ENCODE measurements at places on chromosomes 6 and 20. TPM values are rescaled to one million over a fixed set of nuclear protein-coding genes. Genes with fewer than 3 reads are reported as not detected.
A peak's percentile ranks its signal among the peaks of the same experiment; 100 is the strongest.

Gene ZBTB12
- 2.5 TPM for polyA plus RNA-seq

Gene COL21A1
- 1.6 TPM for polyA plus RNA-seq

- peak; percentile 36 for DNase-seq
Measured at GRCh38 chr20:37504404-37505096, 16.5 kb upstream of the NNAT start.

DNA sequence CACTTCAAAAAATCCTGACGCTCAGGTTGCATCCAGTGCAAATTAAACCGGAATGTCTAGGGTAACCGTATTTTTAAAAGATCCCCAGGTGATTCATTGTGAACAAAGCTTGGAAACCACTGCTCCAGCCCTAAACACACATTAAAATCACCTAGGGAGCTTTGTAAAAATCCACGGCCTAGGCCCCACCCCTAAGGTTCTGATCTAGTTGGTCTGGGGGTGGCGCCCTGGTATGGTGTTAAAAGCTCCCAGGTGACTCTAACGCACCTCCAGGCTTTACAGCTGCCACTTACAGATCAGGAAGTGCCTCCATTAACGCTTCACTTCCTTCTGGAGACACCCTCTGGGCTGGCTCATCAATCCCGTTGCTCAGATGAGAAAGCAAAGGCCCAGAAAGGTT lies 92.2 kb downstream of the GRM4 start:
- DNase-seq: no peak

- no peak for DNase-seq
Measured at GRCh38 chr6:44849806-44850205, 462.3 kb downstream of the CDC5L start.

Gene MMS22L
- 1.7 TPM for polyA plus RNA-seq

Data from kidney (tissue), 22 donors.